ENCODE measurements at places on chromosomes 7 and 10.

GRCh38 chr10:86700851-86701617, 32.7 kb downstream of the LDB3 start:
- no peak for DNase-seq

DNA sequence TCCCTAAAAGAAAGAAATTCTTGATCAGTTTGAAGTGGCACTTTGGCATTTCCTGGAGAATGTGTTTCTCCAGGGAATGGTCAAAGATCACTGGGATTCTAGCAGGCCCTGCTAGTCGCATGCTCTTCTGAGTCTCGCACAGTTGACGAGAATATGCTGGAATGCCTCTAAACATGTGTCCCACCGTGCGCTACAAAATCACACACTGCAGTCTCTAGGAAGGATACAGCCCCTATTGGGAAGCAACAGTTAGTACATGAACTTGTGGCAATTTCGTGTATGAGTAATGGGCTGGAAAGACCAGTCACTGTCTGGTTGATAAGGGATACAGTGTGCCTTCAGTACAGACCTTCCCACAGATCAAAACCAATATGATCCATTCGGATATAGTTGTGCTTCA, 257.9 kb downstream of the PRPF18 start:
- no peak for DNase-seq

GRCh38 chr7:18352339-18353255, 143.0 kb upstream of the HDAC9 start:
- DNase-seq: peak; percentile 47

DNA sequence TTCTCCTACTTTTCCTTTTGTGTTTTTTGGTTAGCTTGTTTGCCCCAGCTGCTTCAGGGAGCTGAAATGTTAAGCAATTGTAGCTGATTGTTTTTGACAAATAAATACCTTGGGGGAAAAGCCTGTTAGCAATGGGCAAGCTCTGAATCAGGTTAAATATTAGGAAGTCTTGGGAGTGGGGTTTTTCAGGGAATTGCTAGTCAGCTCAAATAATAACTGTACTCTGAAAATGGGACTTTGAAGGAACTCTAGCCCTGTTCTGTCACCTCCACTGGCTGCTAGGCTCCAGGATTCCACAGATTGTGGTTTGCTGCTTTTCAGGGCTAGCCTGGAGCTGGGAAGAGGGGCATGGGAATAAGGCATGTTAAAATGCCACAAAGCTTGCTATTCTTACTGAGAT, 39.5 kb downstream of the ADK start:
- DNase-seq: no peak

DNA sequence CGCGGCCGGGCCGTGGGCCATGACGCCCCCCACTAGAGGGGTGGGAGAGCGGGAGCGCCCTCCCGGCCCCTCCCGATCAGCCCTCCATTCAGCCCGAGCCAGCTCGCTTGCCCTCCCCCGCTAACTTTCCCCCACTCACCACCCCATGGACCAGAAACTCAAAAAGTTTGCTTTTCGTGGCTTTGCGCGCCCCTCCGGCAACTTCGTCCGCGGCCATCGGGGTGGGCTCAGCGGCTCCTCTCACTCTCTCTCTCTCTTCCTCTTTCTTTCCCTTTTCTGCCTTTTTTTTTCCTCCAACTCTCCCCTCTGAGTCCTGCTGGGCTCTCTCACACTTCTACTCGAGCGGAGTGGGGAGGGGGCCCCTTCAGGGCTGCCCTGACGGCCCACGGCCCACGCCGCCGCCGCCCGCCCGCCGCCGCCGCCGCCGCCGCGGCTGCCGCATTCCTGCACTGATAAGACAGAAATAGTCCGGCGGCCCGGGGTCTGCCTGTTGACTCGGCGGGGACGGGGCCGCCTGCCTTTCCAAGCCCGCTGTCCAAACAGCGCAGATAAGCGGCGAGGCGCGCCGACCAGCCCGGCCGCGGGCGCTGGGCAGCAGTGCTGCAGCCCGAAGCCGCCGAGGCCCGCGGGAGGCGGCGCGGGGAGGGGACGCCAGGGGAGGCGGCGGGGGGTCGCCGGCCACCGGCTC, at the start of gene SMARCD3:
TSS of gene SMARCD3 (minus strand) at position 349 of the 688 bp plus-strand sequence. CDS start at position 217, 132 bp downstream.
- DNase-seq: no peak

GRCh38 chr7:18866359-18867036, 250.9 kb downstream of the TWIST1 start:
- no peak for DNase-seq

GRCh38 chr10:131264110-131264788, 47.3 kb downstream of the TCERG1L start:
- no peak for DNase-seq

DNA sequence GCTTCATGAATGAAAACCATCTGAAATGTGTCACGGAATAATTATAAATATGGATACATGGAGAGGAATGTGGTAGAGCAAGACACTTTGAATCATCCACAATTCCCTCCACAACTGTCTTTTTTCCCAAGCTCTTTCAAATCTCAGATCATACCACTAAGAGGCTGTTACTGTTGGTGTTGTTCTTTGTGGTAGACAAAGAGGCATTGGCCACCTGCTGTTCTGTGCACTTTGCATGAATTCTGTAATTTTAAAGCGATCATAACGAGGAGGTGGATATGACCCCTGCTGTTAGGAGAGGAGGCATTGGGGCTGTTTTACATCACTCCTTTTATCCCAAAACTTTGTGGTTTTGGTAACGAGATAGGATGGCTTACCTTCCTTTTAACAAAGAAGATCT, 141.2 kb upstream of the KLF6 start:
- DNase-seq: no peak

GRCh38 chr7:80775482-80775881, 137.0 kb downstream of the CD36 start:
- DNase-seq: no peak

- no peak for DNase-seq
Observed at GRCh38 chr7:16934722-16935340, 53.0 kb upstream of the AGR3 start.
